ENCODE measurements at places on chromosomes 16 and 17.

DNA sequence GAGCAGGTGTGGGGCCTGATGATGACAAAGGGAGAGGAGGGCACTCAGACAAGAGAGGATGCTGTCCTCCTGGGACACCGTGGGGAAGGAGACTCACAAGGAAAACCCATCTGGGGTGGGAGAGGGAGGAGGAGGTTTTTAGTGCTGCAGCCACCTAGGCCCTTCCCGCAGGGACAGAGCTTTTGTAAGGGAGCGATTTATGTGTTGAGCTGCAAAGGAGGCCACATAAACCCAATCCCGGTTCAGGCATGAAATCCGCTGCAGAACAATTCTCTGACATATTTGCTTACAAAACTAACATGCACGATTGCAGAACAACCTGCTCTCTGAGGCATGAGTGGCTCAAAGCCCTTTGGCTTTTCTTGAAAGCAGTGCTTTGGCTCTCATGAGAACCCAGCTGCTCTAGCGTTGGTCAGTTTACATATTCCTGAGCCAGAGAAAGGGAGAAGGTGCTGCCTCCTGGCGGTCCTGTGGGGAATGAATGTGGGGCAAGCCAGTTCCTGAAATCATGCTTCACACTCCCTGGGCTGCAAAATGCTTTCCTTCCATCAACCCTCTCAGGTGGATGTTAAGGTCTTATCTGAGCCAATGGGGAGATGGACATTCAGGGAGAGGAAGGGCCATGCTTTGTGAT is 122.4 kb upstream of the NLRP1 start:
- DNase-seq: peak; percentile 70

GRCh38 chr17:74567397-74567796 is at the start of gene CD300H:
Gene CD300H (minus strand): TSS chr17:74567509.
- no peak for DNase-seq

DNA sequence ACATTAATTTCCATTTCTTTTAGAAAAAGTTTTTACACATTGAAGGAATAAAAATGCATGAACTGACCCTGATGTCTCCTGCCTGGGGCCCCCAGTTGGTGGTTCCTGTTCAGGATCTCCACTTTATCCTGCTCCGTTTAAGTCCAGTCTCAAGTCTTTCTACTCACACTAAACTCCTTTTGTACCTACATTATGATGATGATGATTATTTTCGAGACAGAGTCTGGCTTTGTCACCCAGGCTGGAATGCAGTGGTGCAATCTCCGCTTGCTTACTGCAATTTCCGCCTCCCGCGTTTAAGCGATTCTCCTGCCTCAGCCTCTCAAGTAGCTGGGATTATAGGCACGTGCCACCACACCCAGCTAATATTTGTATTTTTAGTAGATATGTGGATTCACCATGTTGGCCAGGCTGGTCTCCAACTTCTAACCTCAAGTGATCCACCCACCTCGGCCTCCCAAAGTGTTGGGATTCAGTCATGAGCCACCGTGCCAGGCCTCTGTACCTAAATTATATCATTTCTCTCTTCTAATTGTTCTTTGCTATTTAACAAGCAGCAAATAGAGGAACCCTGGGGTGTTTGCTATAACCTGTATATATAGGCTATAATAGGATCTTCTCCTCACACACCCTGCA is 2.2 kb upstream of the FOXK2 start:
- no peak for DNase-seq

DNA sequence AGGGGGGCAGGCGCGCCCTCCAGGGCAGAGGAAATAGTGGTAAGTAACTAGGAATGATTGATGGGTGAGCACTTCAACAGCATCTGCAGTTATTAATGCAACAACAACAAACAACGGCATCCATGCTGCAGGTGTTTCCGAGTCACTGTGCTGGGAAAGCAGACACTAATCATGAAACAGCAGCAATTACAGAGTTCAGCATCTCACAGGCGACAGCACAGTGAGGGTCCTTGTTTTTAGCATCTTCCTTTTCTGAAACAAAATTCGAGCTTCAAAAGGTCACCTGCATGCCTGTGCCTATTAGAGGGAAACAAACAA is 191.9 kb downstream of the SLC39A11 start:
- DNase-seq: no peak

- no peak for DNase-seq
These were observed 12.2 kb downstream of the C16orf95 start for GRCh38 chr16:87304951-87305350.

DNA sequence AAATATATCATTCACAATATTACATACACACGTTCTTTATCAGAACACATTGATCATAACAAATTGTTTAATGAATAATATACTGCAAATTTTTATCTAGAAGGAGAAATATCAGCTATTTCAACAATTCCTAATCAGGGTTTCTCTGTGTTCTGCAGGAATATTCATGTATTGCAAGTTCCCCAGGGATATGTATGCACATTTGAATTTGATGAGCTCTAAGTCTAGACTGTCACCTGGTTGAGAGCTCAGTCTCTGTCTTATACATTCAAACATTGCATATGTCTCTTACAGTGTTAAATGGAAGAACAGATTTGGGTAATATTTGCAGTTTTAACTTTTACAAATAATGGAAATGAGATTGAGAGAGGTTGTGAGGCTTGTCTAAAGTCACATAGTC is 829.7 kb downstream of the CDH11 start:
- DNase-seq: no peak

Measured in ELR (cell line).